ENCODE measurements at places on chromosomes 2 and 18.

- DNase-seq, result no peak
These were observed 90.5 kb upstream of the TMEM247 start for GRCh38 chr2:46388881-46389280.

GRCh38 chr2:15058015-15058720, 425.7 kb downstream of the LRATD1 start:
- DNase-seq, result peak; percentile 57

GRCh38 chr2:54480025-54480424, 23.9 kb downstream of the SPTBN1 start:
- no peak for DNase-seq

GRCh38 chr18:77061946-77062517, 70.6 kb downstream of the MBP start:
- peak; percentile 81 for DNase-seq

DNA sequence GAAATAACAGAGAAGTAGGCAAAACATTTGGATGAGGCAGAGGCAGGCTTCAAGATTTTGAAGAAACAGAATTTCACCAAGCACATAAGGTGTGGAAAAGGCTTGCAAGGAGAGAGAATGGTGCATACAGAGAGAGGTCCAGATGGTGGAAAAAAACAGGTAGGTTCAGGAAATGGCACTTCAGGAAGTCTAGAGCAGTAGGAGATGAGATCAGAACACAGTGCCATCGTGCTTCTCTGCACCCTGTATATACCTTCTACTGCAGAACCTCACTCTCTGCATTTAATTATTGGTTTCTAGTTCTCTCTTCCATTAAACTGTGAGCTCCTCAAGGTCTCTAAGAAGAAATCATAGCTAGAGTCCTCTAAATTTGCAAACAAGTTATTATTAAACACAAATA, 2.4 kb downstream of the PAIP2B start:
- no peak for DNase-seq

GRCh38 chr2:152011724-152012123, 87.1 kb downstream of the CACNB4 start:
- no peak for DNase-seq

DNA sequence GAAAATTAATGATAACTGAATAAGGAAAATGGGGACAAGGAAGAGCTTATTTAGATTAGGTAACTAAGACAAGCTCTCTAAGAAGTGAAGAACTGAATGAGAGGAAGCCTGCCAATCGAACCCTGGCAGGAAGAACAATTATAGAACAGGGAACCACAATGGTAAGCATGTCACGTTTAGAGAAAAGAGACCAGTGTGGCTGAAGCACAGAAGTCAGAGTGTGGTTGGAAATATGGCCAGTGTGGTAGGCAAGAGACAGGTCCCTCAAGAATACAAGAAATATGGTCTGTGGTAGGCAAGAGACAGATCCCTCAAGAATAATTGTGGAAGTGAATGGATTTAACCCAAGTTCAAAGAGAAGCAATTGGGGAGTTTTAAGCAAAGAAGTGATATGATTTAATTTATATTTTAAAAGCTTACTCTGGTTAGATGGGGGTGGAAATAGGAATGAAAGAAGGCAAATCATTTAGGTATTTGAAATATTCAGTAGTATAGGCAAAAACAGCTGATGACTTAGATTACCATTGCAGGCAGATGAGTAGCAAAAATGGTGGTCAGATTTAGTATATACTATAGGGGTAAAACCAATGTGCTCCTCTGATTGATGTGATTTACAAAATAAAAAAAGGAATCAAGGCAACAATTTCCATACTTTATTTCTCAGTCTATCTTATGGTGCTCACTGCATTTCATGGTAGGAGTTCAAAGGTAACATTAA, 38.8 kb upstream of the ERMN start:
- DNase-seq, result peak; percentile 37

DNA sequence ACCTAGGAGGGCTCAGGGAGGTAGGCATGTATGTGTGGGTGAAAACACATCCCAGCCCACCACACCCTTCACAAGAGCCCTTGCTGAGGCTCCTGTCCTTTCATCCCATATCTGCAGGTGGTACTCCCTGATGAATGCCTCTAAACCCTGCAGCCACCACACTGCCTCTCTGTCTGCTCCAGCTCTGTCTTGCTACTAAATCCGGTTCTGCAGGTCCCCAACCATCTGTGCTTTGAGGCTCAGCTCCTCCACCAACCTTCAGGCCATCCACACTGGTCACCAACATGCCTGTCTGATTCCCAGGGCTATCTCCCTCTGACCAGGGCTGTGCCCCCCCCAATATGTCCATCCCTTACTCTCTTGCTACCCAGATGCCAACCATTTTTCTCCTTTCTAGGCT, 92.7 kb downstream of the BIN1 start:
- no peak for DNase-seq

GRCh38 chr2:199589306-199589705, 131.6 kb upstream of the SATB2 start:
- DNase-seq, result no peak

- no peak for DNase-seq
These were observed 111.9 kb upstream of the TANK start for GRCh38 chr2:161048317-161048716.

DNA sequence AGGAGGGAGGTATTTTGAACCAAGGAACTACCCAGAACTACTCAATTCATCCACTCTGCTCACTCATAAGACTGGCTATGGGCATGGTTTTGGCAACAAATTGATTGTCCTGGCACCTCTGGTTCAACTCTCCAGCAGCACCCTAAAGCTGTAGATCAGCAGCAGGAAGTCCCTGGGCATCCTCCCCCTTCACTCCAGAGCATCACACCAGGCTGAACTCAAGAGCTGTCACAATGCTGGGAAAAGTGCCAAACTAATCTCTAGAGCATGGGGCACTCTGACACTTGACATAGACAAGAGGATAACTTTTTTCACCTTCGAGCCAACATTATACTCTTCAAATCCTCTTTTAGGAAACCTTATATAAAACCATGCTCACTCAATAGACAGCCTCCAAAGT, 154.1 kb upstream of the RBBP8 start:
- peak; percentile 27 for DNase-seq

DNA sequence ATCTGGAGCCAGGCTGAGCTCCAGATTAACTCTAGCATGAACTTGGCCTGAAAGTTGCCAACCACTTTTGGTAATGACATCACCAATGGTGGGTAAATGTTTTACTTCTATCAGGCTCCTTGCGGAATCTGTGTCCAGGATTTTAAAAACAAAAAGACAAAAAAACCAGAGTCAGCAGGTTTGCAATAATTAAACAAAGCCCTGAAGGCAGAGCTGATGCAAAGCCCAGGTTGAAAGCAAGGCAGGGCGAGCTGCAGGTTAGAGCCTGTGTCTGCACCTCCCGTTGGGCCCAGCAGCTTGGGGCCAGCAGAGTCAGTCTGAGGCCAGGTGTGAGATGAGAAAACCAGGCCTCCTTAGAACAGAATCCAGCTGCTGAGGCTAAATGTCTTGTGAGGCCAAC, 29.1 kb upstream of the ALK start:
- no peak for DNase-seq

- no peak for DNase-seq
These were observed 13.8 kb downstream of the CERKL start for GRCh38 chr2:181643151-181643550.

GRCh38 chr18:22961156-22961555, 28.0 kb downstream of the RBBP8 start:
- DNase-seq, result no peak

GRCh38 chr2:42167458-42167857, 1.7 kb upstream of the EML4 start:
- DNase-seq, result no peak

DNA sequence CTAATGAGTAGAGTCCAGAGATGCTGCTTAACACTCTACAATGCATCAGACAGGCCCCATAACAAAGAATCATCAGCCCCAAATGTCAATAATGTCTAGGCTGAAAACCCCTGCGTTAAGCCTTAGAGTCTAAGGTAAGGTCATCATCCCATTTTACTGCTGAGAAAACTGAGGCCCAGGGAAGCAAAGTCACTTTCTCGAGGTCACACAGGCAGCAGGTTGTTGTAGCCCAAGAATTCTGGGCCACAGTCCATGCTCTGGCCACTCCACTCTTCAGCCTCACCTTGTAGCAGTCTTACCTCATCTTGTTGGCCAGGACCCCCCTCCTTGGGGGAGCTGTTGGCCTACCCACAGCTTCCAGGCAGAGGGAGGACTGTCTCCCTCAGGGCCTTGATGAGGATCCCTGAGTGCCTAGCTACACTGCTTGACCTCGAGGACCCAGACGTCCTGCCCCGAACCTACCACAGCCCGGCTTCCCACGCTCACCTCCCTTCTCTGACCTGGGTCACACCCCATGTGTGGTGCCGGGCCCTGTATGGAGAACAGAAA, 54.4 kb downstream of the SMAD7 start:
- no peak for DNase-seq

GRCh38 chr18:80168346-80168745, 59.3 kb downstream of the ADNP2 start:
- no peak for DNase-seq

DNA sequence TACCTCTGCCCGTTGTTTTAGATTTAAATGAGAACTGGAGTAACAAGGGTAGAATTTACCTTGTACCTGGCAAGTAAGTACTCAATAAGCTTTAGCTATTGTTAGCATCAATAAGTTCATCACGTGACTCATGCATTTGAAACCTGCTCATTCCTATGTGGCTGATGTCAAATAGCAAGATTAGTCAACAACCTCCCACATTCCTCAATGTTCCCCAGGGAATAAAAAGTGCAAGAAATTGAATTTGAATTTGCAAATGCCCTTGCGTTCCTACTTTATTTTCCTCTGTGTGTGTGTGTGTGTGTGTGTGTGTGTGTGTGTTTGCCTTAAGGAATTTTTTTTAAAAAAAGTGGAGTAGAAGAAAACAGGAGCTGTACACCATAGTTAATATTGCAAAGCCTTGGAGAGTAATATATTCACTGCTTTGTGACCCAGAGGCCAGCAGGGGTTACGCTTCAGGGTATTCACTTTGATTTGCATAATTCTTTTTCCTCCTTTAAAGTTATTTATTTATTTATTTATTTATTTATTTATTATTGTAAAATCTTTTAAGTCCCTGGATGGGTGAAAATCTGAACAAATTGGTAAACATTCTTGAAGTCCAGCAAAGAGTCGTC, 43.9 kb upstream of the DNAH7 start:
- no peak for DNase-seq

DNA sequence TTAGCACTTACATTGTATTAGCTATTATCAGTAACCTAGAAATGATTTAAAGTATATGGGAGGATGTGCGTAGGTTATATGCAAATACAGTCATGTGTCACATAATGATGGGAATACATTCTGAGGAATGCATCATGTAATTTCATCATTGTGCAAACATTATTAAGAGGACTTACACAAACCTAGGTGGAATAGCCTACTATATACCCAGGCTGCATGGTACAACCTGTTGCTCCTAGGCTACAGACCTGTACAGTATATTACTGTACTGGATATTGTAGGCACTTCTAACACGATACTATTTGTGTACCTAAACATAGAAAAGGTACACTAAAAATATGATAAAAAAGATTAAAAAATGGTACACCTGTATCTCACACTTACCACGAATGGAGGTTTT, 7.9 kb downstream of the RIF1 start:
- DNase-seq, result no peak

DNA sequence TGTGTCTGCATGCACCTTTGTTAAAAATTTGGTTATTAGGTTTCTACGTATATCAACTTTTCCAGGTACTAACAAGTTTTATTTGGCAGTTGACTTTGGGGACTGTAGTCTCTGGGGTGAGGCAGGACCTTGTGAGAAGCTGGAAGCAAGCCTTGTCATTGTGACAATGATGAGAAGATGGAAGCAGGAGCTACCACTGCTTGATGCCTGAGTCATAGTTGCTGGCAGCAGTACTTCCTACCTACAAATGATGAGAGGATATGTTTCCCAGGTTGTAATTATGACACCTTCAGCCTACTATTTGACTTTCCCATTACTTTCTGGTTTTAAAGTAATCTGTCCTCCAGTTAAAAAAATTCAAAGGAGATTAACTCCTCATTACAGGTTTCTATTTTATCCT, 516.3 kb downstream of the NRXN1 start:
- no peak for DNase-seq

GRCh38 chr2:40370007-40370395, 81.9 kb downstream of the SLC8A1 start:
- no peak for DNase-seq

GRCh38 chr18:13501891-13502290, 224.5 kb downstream of the FAM210A start:
- no peak for DNase-seq

GRCh38 chr2:37555457-37555856, 116.0 kb downstream of the CDC42EP3 start:
- DNase-seq, result peak; percentile 87

GRCh38 chr2:207240649-207241048, 74.9 kb upstream of the KLF7 start:
- DNase-seq, result peak; percentile 75
